ENCODE measurements at places on chromosomes 12 and 14. TPM values are rescaled to one million over a fixed set of nuclear protein-coding genes. Genes with fewer than 3 reads are reported as not detected.

DNA sequence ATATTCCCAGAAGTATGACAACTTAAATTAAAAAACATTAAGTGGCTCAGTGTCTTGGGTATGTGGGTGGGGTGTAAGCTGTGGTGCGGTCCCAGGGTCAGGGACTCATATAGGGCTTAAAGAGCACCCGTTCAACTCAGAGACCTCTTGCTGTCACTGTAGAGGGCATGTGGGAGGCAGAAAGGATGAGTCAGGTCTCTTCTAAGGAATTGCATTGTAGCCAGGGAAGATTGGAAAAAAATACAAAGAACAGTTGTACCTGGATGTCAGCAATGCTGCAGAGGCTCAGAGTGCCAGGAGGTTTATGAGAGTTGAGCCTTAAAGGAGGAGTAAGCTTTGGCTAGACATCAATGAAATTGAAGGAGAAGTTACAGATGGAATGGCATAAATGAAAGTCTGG, 104.1 kb downstream of the MYRFL start:
- no peaks in the 10 kb centered on the region for H3K27me3 ChIP-seq
- H3K27ac ChIP-seq = peak overlapping the region; percentile 26
- no peaks in the 10 kb centered on the region for H3K36me3 ChIP-seq
- no peak for DNase-seq

Gene ENDOU
- total RNA-seq = 0.11 TPM

DNA sequence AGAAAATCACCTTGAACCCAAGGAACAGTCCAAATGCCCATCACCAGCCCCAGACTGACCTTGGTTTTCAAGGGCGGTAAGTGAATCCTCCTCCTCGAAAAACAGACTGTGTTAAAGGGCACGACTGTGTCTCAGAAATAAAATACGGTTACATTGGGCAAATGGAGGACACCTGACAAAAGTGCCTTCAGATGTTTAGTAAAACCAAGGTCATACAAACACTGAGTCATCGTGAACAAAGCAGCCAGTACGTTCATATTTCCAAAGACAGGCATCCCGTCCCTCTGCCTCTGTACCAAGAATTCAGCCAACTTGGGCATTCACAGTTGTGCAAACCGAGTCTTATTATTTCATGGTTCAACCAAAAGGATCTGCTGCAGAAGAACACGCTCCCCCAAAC, 25.9 kb downstream of the FOXN3 start:
- H3K27ac ChIP-seq = peak overlapping the region; percentile 9
- peaks cover 3% of the 10 kb centered on the region for H3K4me1 ChIP-seq
- no peak for DNase-seq
- H3K4me3 ChIP-seq = no peak overlapping the region
- H3K27me3 ChIP-seq = no peaks in the 10 kb centered on the region
- H3K36me3 ChIP-seq = no peaks in the 10 kb centered on the region

DNA sequence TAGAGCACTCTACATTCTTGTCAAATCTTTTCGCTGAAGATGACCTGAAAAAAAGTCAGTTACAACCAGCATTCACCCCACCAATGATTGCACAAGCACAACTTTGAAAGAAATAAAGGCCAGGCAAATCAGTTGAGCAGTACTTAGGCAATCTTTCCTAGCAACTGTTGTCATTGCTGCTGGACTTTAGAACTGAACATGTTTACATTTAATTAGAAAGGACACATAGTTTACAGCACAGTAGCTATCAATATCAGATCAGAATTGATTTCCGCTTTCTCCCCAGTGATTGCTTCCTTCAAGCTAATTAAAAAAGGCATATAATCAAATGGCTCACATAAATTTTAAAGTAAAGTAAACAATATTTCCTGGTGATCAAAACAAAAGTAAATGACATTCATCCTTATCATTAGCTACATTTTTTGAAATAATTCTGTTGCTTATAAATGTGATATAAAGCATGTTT, 128.4 kb downstream of the FOXA1 start:
- no peak overlapping the region for H3K4me3 ChIP-seq
- no peaks in the 10 kb centered on the region for H3K27me3 ChIP-seq
- DNase-seq = no peak
- H3K4me1 ChIP-seq = peaks cover 16% of the 10 kb centered on the region
- peaks cover 20% of the 10 kb centered on the region for H3K36me3 ChIP-seq

DNA sequence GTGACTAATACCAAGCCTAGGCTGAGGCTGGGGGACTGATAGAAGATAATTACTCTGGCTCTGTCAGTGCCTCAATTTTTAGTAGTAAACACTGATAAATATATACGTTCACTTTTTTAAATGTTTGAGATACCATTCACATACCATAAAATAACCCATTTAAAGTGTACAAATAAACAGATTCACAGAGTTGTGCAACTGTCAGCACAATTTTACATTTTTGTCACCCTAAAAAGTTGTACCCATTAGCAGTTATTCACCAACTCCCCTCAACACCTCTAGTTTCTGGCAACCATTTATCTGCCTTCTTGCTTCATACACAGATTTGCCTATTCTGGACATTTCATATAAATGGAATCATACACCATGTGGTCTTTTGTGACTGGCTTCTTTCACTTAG, 15.1 kb downstream of the PPP1R12A start:
- no peak for DNase-seq
- H3K4me3 ChIP-seq = no peak overlapping the region
- no peaks in the 10 kb centered on the region for H3K36me3 ChIP-seq
- H3K27ac ChIP-seq = no peak overlapping the region

- peaks cover 20% of the 10 kb centered on the region for H3K4me1 ChIP-seq
- H3K4me3 ChIP-seq = no peak overlapping the region
- peaks cover 19% of the 10 kb centered on the region for H3K36me3 ChIP-seq
- H3K27ac ChIP-seq = no peak overlapping the region
These were observed 4.0 kb downstream of the THTPA start for GRCh38 chr14:23559926-23560520.

Gene AACS
- 34.6 TPM for total RNA-seq

Measured in mesothelial cell of epicardium (in vitro differentiated cells).